ENCODE measurements at places on chromosomes 1 and 21.

GRCh38 chr1:180633057-180634056 lies 1.5 kb downstream of the XPR1 start:
- DNase-seq = no peak

- no peak for DNase-seq
Observed at GRCh38 chr1:18007391-18008041, 100.1 kb upstream of the IGSF21 start.

- no peak for DNase-seq
Observed at GRCh38 chr21:44418108-44418875, 37.0 kb upstream of the LRRC3 start.

- DNase-seq = no peak
Observed at GRCh38 chr1:9079988-9080704, 10.7 kb upstream of the SLC2A5 start.

- DNase-seq = no peak
Observed at GRCh38 chr1:62601457-62601856, 4.1 kb downstream of the ANGPTL3 start.

- DNase-seq = peak; percentile 62
Observed at GRCh38 chr1:115332813-115333608, 5.0 kb downstream of the NGF start.

- peak; percentile 5 for DNase-seq
Observed at GRCh38 chr1:182348961-182349747, 42.4 kb downstream of the GLUL start.

GRCh38 chr21:21052672-21053071 lies 54.5 kb downstream of the NCAM2 start:
- DNase-seq = no peak

DNA sequence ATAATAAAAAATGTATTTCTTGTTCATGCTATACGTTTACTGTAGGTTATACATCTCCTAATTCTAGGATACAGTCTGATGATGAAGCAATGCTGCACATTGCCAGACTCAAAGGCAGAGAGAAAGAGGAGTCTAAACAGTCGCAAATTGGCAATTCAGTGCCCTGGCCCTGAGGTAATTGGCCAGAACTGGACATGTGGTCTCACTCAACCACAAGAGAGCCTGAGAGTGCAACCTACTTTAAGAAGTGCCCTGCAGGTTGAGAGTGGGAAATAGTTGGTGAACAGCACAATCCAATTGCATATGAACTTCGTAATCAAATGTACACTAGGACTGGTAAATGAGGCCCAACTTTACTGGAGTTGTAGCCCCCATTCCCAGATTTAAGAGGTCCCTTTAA lies 5.0 kb upstream of the SLC35A3 start:
- DNase-seq = no peak

DNA sequence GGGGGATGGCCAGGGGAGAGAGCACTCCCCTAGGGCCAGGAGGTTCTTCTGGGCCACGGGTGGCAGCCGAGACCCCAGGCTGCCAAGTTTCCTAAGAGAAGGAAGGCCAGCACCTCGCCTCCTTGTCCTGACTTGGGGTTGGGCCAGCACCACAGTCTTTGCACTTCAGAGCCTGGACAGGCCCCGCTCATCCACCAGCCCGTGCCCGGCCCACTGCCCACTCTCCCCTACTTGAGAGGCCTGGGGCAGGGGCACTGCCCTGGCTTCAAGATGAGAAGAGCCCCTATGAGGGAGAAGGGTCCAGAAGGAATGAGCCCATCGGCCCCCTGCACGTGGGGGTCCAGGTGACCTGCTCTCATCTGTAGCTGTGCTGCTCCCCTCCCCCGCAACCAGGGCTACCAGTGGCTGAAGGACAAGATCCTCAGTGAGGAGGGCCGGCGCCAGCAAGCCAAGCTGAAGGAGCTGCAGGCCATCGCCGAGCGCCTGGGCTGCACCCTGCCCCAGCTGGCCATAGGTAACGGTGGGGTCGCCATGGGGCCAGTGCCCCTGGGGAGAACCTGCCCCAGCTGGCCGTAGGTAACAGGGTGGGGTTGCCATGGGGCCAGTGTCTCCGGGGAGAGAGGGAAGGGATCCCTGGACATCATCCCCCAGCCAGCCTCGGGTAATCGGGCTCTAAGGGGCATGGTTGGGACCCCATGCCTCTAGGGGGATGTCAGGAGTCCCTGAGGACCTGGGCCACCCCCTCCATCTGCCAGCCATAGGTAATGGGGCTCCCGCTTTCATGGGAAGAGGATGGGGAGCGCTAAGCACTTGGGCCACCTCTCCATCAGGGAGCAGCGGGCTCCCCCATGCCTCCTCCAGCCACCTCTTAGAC lies 50.8 kb downstream of the KCNAB2 start:
- DNase-seq = no peak

DNA sequence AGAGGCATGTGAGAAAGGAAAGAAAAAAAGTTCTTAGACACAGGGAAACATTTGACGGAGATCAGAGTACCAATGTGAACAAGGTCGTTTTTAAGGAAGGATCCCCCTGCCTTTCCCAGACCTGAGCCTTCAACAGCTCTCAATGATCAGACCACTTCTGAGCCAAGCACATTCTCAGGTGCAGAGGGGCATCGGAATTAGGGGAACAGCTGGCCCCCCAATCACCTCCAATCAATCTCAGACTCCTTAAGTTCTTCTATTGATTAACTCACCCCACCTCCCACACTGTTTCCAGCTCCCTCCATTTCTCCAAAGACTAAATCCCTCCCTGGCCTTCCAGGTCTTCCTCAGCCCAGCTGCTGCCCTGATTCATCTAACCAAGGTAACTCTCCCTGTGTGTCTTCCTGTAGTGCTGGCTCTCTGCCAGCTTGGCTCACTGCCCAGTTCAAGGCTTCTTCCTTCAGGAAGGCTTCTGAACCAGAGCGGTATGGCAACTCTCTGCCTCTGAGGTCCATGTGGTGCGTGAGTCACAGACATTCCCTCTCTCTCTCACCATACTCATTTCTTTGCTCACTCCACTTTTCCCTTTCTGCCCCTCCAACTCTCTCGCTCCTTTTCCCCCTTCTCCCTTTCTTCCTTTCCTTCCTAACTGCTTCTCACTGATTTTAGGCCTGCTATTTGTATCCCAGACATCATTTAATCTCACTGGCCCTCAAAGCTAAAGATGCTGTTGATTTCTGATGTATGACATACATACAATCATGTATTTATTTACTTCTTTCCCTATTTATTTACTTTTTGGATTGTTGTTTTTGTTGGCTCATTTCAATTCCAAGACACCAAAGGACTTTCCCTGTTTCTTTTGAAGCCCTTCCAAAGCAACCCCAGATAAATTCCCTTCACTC lies 18.1 kb downstream of the CFAP45 start:
- DNase-seq = peak; percentile 83

All from AG04449 (cell line).